ENCODE measurements at places on chromosomes 3 and 15.

DNA sequence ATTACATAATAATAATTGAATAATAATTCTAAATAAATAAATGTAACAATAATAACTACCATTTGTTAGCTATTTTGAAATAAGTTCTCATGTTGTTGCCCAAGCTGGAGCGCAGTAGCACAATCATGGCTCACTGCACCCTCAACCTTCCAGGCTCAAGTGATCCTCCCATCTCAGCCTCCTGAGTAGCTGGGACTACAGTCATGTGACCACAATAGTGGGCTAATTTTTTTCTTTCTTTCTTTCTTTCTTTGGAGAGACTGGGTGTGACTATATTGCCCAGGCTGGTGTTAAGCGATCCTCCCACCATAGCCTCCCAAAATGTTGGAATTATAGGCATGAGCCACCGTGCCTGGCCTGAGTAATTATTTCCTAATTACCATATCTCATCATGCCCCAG, 30.9 kb upstream of the KCNMB3 start:
- DNase-seq, result no peak

DNA sequence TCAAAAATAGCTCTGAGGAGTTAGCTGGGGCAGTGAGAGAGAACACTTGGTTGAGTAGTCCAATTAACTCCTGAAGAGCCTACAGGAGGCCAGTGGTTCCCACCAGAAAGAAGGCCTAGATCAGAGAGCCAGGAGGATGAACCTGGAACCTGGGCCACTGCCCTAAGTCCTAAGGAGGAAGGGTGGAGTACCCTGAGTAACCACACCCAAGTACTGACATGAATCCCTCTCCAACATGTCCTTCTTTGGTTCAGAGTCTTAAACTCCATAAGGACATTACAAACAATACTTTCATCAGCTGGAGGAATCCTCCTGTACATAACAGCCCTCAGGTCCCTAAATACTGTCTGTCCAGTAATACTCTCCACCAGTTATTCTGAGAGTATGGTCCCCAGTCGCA, 25.6 kb upstream of the C3orf62 start:
- no peak for DNase-seq

DNA sequence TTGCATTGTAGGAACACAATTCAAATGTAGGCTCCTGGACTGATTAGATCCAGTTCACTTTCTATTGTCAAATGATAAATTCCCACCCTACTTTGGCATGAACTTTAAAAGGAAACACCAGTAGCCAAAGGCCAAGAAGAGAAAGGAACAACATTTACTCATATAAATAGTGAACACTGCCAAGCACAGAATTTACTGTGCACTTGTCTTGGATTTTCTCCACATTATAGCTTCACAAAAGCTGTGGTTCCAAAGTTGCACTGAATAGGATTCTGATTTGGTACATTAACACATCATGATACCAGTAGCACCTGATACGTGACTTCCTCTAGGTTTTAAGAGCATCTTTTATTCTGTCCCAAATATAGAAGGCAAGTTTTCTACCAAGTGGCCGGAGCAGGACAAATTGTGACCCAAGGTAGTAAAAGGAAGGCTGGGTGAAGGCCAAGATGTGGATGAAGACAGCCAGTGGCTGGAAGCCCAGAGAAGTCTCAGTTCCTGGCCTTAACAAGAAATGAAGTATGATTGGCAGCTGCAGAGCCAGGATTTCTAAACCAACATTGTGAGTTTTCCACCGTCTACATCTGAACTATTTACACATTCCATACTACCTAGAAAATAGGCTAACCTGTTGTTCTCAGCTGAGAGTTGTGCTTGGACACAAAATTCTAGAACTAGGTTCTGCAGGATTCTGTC, 206.7 kb downstream of the THRB start:
- peak; percentile 15 for DNase-seq

- DNase-seq, result no peak
Observed at GRCh38 chr3:126056088-126056487, 27.8 kb downstream of the SLC41A3 start.

- no peak for DNase-seq
Observed at GRCh38 chr3:45516829-45517228, 77.7 kb upstream of the LIMD1 start.

DNA sequence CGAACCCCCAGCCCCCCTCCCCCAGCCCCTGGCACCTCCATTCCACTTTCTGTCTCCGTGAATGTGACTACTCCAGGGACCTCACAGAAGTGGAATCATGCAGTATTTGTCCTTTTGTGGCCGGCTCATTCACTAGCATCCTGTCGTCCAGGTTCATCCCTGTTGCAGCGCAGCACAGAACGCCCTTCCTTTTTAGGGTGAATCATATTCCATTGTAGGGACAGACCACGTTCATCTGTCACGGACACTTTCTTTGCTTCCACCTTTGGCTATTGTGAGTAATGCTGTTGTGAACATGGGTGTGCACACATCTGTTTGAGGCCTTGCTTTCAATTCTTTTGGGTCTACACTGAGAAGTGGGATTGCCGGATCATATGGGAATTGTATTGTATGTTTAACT, 148.9 kb upstream of the IQSEC1 start:
- no peak for DNase-seq

DNA sequence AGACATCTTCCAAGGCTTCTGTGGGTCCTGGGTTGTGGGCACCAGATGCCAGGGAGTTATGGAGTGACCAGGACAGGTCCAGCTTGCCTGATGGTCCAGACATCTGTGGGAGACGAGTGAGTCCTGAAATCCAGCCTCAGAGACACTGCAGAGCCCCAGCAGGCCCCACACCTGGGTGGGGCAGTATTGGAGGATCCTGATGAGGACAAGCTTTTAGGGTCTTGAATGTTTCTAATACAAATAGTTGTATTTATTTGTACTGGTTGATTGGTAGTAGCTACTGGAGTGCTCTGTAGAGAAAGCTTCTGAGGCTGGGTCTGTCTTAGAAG, 67.5 kb upstream of the PRR23C start:
- no peak for DNase-seq

DNA sequence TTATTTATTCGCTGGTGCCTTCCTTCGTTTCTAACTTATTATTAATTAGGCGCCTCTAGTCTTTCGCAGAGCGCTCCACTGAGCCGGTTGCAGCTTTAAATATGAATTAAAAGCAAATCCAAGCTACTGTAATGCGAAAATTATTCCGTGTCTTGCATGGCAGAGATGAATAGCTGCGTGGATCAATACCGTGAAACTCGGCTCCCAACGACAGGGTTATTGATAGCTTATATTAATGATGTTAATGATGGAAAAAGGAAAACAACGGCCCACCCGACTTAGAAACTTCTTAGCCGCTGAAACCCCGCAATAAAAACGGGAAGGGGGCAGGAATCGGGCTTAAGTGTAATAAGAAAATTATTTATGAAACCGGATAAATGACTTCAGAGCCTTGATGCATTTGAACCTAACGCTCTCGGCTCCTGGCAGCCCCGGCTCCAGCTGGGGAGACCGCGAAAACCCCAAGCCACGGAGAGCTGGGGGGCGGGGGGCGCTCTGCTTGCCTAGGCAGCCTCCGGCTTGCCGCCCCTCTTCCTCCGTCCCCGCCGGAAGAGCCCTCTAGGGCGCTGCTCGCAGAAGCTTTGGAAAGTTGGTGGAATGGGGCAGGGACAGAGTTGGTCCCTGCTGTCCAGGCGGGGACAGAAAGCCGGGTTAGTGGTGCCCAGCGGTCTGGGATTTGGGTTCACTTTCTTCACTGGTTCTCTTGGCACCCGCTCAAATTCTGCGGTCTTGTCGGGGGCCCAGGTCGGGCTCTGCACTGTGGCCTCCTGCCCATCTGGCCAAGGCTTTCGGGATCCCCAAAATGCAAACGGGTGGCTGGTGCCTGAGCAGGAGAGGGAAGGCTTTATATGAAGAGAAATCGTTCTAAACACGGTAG, 7.7 kb upstream of the ONECUT1 start:
- no peak for DNase-seq

- no peak for DNase-seq
Observed at GRCh38 chr3:110568246-110568645, 503.4 kb upstream of the NECTIN3 start.

DNA sequence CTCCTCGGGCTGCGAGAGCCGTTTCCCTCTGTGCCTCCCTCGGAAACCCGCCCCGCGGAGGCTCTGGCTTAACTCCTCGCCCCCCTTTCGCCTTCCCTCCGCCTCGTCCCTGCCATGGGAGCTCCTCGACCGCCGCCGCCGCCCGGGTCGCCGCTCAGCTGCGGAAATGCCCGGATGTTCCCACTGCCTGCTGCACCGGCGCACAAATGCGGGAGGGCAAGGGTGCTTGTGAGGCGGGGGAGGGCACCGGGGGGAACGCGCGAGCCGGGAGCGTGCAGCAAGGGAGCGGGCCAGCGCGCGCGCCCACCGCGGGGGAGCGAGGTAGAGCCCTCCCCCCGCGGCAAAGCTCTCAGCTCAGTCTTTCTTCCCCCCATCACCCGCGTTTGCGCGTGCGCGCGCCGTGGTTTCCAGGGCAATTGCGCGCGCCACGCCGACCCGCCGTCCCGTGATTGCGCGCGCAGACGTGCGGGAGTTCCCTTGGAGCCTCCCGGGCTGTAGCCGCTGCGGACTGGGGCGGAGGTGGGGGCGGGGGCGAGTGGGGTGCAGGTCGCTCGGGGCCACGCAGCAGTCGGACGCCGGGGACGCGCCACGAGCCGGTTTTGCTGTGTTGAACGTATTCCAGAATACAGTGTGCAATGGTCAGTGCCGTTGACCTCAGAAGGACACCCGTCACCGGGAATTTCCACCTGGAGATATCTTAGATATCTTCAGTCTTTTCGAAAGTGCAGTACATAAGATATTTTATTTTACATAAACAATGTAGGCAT, at the start of gene DMXL2:
Gene DMXL2, minus strand, starts transcription at position 168 of the 767 bp plus-strand sequence. CDS start 226 bp downstream, outside the sequence.
- DNase-seq, result peak; percentile 58

- no peak for DNase-seq
Observed at GRCh38 chr3:64166584-64167162, 58.6 kb downstream of the PRICKLE2 start.

GRCh38 chr3:95586754-95587153, 1227.6 kb upstream of the EPHA6 start:
- no peak for DNase-seq

DNA sequence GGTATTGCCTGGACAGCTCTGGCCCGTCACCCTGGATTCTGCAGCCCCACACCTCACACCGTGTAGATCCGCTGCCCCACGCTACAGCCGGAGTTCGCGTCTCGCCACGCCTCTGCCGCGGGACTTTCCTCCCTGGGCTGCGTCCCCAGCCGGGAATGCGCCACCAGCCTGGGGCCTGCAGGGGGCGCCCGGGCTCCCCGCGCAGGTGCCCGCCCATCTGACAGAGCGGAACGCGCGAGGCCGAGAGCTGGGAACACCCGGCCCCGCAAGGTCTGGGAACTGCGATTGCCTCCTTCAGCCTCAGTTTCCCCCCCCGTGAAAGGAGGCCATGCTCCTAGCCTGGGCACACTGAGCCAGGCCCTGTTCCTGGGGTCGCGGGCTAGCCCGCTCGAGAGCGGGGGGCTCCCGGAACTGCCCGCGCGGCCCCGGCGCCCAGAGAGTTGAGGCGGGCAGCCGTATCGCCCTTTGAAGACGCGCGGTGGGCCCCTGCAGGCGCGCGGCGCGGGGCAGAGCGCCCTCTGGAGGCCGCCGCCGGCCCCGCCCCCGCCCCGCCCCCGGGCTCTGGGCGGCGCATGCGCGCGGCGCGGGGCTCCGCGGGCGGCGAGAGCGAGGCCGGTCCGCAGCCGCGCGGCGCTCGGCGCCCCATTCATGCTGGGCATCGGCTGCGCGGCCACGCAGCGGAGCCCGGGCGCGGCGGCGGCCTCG, at the start of gene PLXNA1:
Gene PLXNA1, plus strand, starts transcription at position 645 of the 705 bp plus-strand sequence. CDS start 5,479 bp downstream, outside the sequence.
- DNase-seq, result no peak

DNA sequence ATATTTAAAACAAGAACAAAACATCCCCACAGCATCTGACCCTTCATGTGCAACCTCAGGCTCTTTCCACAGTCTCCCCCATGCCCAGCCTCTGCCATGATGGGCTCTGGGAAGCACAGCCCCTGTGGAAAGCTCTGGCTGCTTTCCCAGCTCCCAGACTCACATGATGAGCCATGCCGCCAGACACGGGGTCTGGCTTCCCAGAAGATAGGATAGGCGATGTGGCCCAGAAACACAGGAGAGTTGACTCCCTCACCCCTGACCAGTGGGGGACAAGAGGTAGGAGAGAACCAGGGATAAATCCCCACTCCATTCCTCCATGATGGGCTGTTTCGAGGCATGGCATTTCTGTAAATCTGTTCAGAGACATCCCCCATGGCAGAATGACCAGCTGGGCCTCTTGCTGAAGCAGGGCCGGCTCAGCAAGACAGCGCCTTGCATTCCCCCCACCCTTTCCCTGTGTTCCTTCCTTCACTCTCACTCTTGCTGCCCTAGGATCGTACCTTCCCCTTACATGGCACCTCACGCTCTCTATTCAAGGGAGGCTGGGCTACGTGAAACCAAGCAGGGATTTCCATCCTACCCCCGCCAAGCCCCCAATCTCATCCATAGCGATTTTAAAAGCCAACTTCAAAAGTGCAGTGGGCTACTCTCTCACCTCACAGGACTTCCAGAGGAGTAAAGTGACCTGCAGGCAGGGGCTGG, 192.4 kb downstream of the ABHD5 start:
- no peak for DNase-seq

GRCh38 chr3:126551839-126552687, 6.7 kb downstream of the C3orf22 start:
- no peak for DNase-seq

DNA sequence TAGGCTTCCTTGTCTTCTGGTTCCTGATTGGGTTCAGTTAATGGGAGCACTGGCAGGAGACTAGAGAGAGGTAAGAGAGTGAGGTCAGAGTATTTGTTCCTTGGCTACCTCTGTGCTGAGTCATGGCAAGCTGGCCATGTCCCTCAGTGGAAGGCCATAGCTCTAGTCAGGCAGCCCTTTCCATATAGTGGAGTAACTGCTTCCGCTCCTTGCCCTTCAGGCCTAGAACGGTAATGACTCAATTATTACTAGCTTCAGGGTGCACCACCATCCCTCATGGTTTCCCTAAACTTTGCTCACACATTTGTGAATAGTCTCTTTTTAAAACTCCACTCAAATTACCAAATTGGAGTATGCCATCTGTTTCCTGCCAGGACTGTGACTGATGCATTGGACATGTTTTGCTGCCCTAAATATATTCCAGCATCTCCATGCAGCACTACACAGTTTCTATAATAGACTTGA, 10.5 kb upstream of the ANO10 start:
- DNase-seq, result no peak

DNA sequence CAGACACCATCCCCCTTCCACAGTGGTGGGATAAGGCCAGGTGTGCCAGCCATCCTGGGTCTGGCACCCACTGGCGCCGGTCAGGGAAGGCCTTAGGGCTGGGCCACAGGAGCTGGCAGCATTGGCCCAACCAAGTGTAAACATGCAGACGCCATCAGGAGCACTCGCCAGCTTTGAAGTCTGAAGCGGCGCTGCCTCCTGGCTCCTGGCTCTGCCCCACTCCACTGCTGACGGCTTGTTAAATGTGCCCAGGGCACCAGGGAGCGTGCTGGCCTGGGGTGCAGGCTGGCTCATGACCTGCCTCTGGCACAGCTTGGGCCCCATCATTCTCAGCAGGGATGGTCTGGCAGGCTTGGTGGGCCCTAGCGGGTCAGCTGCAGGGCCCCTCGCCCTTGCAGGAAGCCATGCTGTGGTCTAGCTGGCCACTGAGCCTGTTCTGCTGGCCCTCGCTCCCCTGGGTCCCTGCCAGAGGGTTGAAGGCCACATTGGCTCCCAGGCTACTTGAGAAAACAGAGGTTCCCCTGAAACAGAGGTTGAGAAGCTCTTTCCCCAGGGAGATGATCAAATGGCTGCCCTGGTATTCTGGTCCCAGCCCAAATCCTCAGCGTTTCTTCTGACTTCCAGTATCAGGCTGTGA, 116.6 kb downstream of the DNAJB8 start:
- DNase-seq, result no peak

- no peak for DNase-seq
Observed at GRCh38 chr3:156797368-156797767, 28.8 kb upstream of the LEKR1 start.
